ENCODE measurements at places on chromosomes 7 and 10.

DNA sequence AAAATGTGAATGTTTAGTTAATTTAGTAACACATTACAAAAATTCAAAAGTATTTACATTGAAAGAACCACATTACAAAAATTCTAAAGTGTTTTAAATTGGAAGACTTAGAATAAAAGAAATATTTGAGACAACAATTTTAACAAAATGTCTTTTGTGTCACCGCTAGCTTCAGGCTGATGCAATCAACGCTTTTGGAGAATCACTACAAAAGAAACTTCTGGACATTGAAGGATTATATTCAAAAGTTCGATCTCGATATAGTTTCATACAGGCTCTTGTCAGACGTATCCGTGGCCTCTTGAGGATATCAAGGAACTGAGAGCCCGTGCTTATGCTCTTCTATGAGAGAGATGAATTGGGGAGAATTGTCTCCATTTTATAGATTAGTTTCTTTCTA, 14.1 kb upstream of the STMP1 start:
- DNase-seq, result no peak

- DNase-seq, result no peak
Observed at GRCh38 chr7:49706106-49706505, 67.3 kb upstream of the VWC2 start.

DNA sequence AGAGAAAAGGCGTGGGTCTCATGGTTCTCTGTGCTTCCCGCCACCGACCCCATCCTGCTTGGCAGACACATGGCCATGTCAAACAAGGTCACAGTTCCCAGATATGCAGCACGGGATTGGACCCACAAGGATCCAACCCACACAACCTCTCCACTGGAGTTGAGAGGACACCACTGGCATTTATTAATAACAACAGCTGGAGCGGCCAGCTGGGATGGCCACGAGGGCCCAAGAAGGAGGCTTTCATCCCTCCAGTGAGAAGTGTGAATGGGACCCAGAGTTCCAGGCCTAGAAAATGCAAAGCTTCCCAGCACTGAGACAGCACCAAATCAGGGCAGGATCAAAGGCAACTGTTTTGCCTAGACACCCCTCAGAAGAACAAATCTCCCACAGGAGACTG, 31.5 kb downstream of the FGFR2 start:
- DNase-seq, result no peak

DNA sequence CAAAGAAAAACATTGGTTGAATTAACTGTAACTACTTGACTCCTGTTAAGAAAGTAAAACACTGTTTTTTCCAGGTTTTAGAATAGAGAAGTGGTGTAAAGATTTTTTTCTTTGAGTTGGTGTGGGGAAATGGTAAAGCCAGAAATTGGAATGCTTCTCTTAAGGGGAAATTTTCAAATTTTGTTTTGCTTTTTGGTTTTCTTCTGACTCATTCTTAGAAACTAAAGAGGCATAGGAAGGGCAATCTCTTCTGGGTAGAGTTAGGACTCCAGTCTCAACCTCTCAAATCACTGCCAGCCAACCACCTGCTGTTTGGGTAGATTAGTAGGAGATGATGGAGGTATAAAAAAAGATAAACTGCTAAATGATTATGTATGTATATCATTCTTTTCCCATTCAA, 47.7 kb upstream of the STRIP2 start:
- no peak for DNase-seq

- DNase-seq, result no peak
Observed at GRCh38 chr10:23742807-23743206, 303.9 kb downstream of the OTUD1 start.

DNA sequence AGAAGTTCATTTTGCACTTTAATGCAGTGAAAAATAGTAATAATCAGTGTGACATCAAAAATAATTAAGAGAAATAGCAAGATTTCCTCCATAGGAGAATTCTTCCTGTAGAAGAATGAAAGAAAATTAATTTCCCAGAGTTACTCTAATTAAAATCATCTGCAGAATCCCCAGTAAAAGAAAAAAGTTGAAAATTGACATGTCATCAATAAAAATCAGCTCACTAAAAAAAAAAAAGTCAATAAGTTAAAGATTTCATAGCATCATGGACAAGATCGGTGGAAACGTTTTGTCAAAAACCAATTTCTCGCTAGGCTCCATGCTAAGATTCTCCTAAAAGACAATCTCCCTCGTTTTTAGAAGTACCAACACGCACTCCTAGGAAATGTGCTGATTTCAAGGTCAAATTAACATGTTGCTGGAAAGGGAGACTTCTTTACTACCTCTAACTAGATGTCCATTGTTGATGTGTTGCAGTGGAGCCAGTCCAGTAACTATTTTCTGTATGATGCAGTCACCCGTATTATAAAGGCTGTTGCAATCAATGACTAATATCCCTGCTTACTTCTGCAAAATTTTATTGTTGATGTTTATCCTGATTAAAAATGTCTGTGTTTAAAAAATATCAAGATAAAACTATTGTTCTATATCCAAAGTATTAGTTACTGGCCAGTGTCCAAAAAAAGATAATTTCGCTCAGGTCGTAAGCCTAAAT, 591.9 kb upstream of the MGMT start:
- no peak for DNase-seq

Measured in activated CD8-positive, alpha-beta memory T cell treated with anti-CD3 and anti-CD28 coated beads, Interleukin-2, amount 10 ng/mL, durations not matched to agents 7 days and 5 days (primary cell).